Right lung (tissue), 10 donors: ENCODE measurements at places on chromosomes 12 and 14. TPM values are rescaled to one million over a fixed set of nuclear protein-coding genes. Genes with fewer than 3 reads are reported as not detected.

DNA sequence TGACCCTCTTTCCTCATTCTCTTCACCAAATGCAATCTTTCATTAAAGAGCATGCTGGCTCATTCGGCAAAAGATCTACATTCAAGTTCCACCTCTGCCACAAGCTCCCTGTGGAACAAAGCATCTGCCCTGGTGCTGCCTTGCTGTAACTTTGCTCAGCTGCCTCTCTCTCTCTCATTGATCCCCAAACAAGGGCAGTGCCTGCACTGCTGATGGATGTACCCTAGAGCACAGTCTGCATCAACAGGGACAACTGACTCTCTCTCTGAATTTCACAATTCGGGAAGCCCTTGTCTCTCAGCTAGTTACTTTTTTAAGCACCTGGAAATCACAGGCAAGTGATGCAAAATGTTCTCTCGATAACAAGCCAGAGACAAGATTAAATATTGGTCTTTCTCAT, 174.0 kb upstream of the DIO2 start:
- DNase-seq: no peak

DNA sequence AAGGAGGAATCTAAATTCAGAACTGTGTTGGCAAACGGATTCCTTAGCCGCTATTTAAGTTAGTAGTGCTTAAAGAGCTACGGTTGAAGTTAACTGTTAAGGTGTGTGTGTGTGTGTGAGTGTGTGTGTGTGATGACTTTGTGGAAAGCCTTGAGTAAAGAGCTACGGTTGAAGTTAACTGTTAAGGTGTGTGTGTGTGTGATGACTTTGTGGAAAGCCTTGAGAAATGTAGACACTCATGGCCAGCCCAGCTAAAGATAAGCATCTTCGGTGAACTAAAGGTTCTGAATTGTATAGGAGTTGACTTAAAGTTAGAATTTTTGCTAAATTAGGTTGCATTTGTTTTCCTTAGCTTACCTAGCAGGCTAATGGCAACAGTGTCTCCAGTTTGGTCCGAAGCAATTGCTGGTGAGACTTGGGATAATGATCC, 1.4 kb downstream of the KTN1 start:
- no peak for DNase-seq

DNA sequence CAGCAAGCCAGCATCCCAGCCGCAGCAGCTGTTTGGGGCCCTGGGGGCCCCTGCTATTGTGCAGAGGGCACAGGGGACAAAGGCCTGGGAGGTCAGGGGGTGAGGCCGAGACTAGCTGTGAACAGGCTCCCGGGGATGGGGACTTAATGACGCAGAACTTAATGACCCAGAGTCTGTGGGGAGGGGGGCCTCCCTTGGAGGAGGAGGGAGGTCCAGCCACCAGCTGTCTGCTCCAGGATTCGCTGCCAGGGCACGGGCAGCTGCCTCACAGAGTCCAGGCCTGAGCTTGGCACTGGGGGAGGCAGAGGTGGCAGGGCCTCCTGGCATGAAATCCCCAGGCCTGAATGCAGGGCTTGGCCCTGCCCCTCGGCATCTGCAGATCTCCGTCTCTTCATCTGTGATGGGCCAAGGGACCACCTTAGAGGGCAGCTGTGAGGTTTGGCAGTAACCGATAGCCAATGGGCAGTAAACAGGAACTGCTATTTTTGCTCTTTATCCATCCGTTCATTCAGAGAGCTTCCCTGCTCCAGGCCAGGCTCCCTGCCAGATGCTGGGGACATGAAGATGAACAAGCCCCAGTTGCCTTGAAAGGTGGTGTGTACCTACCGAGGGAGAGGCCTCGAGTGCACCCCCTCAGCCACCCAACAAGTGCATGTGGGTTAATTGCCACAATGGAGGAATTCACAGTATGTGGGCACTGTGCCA, 6.7 kb downstream of the FAM222A start:
- DNase-seq: no peak

SLC8B1 gene
- polyA plus RNA-seq: 14.5 TPM

TMEM132D gene
- 0.79 TPM for polyA plus RNA-seq

ALDH6A1 gene
- polyA plus RNA-seq: 31.7 TPM

- DNase-seq: no peak
Measured at GRCh38 chr12:112924986-112925385, 13.3 kb upstream of the OAS3 start.

DNA sequence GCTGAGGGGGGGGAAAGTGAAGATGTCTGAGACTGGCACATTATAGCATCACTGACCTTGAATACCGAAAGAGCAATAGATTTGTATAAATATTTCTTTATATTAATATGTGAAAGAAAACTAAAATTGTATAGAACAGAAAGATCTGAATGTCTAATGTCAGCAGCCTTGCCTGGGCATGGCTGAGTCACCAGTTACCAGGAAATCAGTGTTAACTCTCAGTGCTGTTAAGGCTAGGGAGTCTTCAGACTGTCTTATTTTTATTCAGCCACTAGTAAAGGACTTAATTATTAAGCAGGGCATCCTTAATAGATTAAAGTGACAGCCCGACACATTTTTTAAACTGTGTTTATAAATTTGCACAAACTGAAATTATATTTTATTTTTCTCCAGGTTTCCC, 122.9 kb upstream of the AEBP2 start:
- no peak for DNase-seq

AKAP3 gene
- polyA plus RNA-seq: 2.5 TPM

GRCh38 chr14:104086661-104087461, 1.4 kb downstream of the ASPG start:
- DNase-seq: no peak

GRCh38 chr14:80055667-80056496, 155.4 kb downstream of the DIO2 start:
- DNase-seq: peak; percentile 61

C3AR1 gene
- 3.9 TPM for polyA plus RNA-seq
